ENCODE measurements at places on chromosomes 3 and 15.

- peak; percentile 98 for DNase-seq
These were observed 52.2 kb upstream of the HEG1 start for GRCh38 chr3:125107861-125108567.

DNA sequence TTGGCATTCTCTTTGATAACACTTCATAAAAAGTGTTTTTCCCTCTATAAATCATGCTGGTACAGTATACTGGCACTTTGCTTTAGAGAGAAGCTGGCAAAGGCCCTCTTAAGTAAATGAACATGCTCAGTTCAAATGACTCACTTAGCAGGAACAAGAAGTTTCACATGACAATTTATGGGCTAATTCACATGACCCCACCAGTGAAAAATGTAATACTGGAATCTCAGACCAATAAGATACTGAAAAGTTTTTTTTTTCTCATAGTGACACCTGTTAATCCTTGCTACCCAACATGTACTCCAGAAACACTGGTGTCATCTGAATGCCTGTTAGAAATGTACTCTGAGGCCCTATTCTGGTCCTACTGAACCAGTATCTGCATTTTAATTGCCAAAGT is 13.9 kb downstream of the BTBD1 start:
- DNase-seq: no peak

DNA sequence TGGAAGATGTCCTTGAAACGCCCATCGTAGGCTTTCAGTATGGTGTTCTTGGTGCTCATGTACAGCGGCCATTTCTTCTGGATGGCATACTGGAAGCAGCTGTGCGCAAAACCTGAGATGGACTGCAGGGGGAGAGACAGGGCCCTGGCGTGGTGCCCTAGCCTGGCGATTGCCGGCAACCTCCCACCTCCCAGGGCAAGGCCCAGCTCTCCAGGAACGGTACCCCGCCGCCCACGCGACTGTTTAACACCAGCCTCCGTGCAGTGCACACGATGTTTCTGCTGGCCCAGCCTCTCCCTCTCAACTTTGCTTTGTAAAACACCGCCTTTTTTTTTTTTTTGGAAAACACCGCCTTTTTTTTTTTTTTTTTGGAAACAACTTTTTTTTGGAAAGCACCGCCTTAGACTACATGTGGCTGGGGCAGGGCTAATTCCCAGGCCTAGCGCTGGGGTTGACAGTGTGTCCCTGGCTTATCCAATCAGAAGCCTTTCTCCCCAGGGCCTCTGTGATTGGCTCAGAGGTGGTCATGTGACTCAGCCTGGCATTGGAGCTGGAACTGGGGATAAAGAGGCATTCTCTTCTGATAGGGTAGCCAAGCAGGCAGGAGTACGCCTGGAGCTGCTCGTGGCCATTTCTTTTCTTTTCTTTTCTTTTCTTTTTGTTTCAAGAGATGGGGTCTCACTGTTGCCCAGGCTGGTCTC is 14.7 kb downstream of the IDH2 start:
- DNase-seq: peak; percentile 64

DNA sequence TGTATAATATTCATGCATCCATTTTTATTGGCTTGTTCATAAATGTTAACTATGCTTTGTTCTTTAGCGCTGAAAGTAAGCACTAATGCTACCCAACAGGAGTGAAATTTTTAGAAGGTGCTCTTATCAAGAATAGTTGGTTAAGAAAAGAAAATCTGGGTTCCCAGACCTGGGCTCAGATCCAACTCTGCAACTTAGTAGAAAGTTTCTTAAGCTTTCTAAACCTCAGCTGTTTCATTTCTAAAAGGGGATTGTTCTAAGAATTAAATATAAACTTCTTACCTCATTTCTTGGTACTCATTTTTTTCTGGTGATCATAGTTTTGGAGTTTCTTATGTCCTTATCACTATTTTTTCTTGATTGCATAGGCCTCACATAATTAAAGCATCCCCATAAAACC is 12.1 kb downstream of the ARPP21 start:
- no peak for DNase-seq

DNA sequence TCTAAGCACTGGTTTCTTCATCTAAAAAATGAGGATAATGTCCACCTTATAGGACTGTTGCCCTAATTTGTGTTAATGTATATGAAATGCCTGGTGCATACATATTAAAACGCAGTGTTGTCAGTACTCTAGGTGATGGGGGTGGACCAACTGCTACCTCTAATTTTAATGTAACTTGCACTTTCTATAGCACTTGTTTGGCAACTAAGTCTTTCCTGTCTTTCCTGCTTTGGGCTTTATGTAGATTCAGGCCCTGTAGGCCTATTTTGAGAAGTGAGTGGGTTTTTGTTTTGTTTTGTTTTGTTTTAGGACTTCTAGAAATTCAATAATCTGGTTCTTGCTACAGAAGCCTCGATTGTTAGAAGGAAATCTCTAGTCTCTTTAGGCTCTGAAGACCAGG is 21.2 kb downstream of the SLC7A14 start:
- no peak for DNase-seq

- no peak for DNase-seq
These were observed 13.0 kb downstream of the THBS1 start for GRCh38 chr15:39593656-39594445.

DNA sequence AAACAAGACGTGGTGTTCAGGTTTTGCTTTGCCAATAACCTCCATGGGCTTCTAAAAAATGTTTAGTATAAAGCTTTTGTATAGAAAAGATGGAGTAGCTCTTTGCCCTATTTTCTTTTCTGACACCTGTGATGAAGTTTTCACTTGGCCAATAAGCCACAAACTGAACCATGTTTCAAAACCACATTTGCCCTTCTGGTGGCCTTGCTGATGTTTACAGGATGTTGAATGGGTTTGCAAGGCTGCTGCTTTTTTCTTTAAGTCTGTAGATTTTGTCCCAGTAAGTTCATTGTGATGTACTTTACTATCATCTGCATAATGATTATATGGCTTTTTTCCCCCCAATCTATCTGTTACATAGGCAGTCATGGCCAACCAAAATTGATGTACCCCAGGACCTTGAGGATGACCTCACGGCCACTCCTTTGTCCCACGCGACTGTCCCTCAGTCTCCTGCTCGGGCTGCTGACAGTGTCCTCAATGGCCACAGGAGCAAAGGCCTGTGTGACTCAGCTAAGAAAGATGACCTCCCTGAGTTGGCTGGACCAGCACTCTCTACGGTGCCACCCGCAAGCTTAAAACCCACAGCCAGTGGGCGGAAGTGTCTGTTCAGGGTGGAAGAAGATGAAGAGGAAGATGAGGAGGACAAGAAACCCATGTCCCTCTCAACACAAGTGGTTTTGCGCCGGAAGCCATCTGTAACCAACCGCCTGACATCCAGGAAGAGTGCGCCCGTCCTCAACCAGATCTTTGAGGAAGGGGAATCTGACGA is 60.8 kb downstream of the SNRK start:
- no peak for DNase-seq

DNA sequence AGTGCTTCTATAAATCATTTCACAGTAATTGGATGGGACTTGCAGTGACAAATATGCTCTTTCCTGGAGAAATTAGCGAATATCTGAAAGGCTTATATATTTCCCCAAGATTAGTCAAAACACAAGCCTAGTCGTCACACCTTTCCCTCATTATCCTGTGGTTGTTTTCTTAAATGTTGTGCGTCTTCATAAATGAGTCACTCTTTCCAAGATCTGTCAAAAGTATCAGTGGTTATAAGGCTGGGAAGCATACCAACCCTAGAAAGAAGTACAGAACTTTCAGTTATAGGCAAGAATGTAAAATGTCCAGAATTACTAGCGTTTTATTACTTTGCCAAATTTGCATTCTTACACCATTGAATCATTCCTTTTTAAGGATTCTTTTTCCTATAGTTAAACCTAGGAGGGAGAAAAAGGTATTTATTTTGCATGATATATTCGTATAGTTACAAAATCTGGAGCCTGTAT is 33.6 kb downstream of the TMEM212 start:
- no peak for DNase-seq

- no peak for DNase-seq
These were observed 2.4 kb downstream of the TUSC2 start for GRCh38 chr3:50325497-50326181.

DNA sequence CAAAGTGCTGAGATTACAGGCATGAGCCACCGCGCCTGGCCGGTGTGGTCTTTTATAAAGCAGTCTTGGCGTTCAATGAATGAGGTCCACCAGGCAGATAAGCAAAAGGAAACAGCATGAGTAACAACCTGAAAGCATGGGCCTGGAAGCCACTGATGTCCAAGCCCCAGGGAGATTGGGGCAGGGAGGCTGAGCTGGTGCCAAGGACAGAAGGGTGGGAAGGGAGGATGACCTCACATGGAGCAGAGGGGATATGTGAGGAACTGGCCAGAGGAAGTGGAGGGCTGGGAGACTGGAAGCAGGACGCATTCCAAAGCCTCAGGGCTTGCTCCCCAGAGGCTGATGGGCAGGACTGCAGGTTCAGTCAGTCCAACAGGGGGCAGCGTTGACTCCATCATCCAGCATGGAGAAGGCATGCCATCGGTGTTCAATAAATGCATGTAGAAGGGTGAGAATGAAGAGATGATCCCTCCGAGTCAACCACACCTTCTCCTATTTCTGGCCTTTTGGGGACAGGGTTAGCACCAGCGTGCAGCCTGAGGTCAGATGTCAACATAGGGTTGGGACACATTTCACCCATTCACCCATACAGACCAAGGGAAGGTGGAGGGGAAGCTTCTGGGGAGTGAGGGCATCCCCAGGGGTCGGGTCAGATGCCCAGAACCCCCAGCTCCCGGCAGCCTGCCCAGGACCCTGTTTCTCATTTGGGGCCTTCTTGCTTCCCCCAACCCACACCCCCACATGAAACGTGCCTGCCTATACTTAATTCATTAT is 14.8 kb downstream of the MYL3 start:
- DNase-seq: peak; percentile 54

DNA sequence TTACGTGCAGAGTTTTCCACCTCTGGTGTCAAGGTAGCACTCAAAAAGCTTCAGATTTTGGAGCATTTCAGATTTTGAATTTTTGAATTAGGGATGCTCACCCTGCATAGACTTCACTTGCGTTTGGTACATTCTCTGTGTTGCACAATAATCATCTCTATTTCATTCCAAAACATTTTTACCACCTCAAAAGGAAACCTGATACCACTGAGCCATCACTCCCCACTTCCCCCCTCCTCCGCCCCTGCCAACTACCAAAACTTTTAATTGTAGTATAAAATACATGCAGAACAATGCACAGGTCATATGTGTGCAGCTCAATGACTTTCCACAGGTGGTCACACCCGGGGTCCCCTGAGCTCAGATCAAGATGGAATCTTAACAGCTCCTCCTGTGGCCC is 208.8 kb downstream of the SV2B start:
- no peak for DNase-seq

DNA sequence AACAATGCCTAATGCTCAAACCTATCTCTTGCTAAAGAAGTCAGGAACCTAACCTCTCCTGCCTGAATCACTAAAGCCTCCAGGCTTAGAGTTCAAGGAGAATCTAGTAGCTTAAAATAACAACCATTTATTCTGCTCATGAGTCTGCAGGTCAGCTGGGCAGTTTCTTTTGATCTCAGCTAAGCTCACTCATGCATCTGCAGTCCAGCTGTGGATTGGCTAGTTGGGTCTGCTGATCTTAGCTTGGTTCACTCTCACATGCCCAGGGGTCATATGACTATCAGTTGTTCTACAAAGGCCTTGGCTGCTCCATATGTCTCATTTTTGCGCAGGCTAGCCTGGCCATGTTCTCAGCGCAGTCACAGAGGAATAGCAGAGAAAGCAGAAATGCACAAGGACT is 109.2 kb upstream of the STT3B start:
- no peak for DNase-seq

DNA sequence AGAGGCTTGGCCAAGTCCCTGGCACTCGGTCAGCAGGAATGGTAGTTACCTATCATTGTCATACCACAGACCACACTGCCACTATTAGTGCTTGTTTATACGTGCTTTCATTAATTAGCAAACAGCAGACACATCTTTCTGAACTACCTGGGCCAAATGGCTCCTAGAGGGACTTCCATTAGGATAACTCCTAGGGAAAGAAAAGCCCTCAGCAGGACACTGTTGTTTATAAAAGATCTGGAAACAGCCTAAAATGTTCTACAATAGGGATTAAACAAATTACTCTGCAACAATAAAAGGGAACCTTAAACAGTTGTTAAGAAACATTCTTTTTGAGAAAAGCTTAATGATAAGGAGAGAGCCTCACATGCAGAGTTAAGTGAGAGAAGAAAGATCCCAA is 38.5 kb downstream of the ARHGEF3 start:
- no peak for DNase-seq

GRCh38 chr3:117989982-117990381 is 1044.7 kb downstream of the IGSF11 start:
- DNase-seq: no peak

Measured in Karpas-422 (cell line).